ENCODE measurements at places on chromosomes 3 and 15.

- no peak for DNase-seq
These were observed 580.3 kb downstream of the MECOM start for GRCh38 chr3:169083163-169083562.

DNA sequence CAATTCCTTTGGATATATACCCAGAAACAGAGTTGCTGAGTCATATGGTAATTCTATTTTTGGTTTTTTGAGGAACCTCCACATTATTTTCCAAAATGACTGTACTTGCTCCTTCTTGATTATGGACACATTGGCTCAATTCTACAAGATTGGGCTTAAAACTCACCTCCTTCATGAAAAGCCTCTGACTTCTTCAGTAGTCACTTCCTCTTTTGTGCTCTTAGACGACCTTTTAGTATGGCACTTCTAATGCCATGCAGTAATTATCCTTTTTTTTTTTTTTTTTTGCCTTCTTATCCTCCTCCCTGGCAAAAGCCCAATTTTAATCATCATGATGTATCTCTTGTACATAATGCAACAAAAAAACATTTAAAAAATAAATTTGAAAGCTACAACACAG is 33.0 kb upstream of the ABHD17C start:
- no peak for DNase-seq

- no peak for DNase-seq
These were observed 42.5 kb downstream of the MUC20 start for GRCh38 chr3:195763076-195763830.

GRCh38 chr15:70483513-70483912 is 279.8 kb downstream of the UACA start:
- no peak for DNase-seq

- DNase-seq = no peak
These were observed 68.8 kb upstream of the IL12A start for GRCh38 chr3:159919873-159920272.

Data from activated effector memory CD4-positive, alpha-beta T cell treated with Interleukin-2 at 50 U/mL for 16 hours (primary cell).